ENCODE measurements at places on chromosomes 11 and 22.

GRCh38 chr22:43905681-43906080 is 13.9 kb upstream of the PNPLA5 start:
- DNase-seq: no peak

- no peak for DNase-seq
Measured at GRCh38 chr22:37089434-37089833, 20.1 kb downstream of the TMPRSS6 start.

- no peak for DNase-seq
Measured at GRCh38 chr22:19275919-19276600, 15.5 kb downstream of the CLTCL1 start.

- no peak for DNase-seq
Measured at GRCh38 chr11:72743321-72744221, 8.6 kb downstream of the ARAP1 start.

DNA sequence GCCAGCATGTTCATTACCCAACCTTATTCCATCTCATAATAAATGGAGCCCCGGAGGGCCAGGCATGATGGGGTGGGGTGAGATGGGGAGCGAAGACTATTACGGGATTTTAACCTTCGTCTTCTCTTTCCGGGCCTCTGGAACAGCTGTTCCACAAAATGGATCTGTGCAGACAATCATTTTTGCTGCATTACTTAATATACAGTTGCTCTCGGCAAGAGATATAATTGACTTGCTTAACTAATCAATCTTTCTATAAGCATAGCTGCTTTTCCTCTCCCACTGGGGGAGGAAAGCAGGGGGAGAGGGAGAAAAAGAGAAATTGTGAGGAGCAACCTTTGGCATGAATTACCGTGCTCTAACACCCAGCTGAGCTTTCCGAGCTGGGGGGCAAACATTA is 440.4 kb downstream of the BUD13 start:
- no peak for DNase-seq

GRCh38 chr11:120608760-120609211 is 97.2 kb downstream of the GRIK4 start:
- no peak for DNase-seq

DNA sequence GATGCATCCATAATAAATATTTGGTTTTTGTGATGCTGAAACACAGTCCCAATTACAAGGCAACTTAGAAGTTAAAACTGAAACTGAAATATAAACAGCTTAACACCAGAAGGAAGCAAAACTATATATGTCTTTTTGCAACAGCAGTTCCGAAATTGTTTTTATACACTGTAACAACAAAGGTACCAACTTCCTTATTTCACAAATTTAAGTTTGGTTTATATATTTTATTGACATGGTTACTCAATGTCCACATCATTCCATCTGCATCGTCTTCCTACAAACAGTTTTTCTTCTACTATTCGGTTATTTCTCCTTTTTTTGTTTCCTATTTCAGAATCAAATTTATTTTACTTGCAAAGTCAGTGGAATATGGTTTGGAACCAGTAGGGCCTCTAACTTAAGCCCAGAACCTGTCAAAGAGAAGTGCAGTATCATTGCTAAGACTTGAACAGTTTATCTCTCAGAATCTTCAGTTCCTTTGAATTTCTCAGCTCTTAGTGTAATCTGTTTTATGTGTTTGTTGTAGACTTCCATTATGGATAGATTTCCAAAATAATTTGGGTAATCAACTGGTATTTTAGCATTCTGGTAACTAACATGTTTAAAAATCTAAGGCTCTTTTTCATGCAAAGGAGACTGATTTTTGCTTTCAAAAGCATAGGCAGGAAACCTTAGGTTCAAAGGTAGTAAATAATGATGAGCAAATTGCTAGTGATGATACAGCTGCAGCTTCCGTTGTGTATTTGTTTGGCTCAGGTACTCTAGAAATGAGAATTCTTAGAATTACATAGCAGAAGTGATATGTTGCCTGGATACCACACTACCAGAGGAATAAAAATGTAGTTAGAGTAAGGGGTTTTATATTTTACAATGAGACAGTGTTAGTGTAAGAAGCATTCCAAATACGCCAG is 8.2 kb upstream of the HSPA8 start:
- no peak for DNase-seq

DNA sequence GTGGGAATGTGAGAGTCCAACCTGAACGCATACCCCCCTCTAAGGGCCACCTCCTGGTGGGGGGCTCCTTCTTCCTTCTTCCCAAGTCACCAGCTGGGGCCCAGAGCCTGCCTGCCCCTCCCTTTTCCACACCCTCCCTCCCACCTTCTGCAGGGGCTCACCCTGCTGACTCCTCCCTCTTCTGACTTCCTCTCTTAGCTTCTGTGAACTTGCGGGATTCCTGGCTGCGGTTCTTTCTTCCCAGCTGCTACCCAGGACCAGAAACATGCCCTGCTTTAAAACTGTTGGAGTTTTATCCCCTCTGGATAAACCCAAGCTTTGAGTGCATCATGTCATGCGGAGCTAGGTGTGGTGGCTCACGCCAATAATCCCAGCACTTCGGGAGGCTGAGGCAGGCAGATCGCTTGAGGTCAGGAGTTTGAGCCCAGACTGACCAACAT is 10.2 kb downstream of the LRRC74B start:
- no peak for DNase-seq

DNA sequence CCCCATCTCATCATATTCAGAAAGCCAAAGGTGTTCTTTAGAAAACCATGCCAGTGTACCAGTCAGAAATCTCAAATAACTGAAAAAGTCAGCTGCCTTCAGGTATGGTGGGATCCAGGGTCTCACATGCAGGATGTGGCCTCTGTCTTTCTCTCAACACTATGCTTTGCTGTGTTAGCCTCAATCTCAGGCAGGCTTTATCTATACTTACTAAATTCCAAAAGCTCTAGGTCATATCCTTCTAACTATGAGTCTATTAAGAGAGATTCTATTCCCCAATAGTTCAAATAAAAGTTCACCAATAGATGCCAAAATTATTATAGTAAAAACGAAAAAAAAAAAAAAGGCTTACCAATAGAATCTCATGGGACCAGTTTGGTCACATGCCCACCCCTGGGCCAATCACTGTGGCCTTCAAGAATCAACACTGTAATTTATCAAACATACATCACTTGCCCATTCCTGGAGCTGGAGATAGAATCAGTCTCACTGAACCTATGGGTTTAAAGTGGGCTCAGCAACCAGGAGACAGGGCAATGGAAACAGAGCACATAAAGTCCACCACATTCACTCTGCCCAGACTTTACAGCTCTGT is 38.0 kb upstream of the APLNR start:
- DNase-seq: no peak

DNA sequence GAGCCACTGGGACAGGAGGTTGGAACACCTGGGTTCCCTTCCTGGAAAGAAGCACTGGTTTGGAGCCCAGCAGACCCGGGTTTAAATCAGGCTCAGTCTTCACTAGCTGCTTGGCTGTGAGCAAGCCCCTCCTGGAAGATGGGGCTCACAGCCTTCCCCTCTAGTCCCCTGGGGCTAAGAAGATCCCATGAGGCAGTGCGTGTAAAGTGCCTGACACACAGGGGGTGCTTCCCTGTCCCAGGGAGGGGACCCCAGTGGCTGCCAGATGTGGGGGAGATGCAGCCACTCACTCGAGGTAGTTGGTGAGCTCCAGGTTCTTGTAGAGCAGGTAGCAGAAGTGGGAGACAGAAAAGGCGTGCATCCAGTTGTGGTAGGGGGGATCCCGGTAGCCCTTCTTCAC is 93.2 kb downstream of the PDE2A start:
- DNase-seq: no peak

DNA sequence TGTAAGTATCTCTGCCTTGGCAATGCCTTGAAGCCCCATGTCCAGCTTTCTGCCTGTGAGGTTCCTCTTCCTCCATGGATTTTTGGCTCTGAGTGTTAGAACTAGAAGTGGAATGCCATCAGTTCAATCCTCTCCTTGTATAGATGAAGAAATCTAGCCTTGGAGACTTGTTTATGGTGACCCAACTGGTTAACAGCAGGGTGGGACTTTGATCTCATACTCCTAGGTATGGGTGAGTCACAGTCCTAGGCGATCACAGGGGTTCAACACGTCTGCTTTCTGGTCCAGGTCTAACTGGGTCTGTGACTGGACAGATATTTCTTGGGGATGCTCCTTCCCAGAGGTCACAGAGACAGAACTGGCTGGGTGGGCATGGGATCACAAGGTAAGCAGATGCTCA is 9.2 kb upstream of the MTFP1 start:
- DNase-seq: no peak

- no peak for DNase-seq
Measured at GRCh38 chr11:69848201-69848600, 29.0 kb upstream of the FGF3 start.

DNA sequence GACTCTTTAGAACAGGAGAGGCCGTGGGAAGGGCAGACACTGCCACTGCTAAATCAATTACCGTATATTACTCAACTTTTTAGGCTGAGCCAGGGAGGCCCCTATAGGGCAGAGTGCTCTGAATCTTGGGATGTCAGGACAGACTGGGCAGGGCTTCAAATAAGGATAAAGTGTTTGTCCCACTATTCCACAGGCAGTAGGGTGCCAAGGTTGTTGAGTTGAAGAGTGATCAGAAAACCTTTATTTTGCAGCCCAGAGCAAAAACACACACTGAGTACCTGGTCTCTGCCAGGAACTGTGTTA is 1.6 kb upstream of the B4GAT1 start:
- DNase-seq: no peak

DNA sequence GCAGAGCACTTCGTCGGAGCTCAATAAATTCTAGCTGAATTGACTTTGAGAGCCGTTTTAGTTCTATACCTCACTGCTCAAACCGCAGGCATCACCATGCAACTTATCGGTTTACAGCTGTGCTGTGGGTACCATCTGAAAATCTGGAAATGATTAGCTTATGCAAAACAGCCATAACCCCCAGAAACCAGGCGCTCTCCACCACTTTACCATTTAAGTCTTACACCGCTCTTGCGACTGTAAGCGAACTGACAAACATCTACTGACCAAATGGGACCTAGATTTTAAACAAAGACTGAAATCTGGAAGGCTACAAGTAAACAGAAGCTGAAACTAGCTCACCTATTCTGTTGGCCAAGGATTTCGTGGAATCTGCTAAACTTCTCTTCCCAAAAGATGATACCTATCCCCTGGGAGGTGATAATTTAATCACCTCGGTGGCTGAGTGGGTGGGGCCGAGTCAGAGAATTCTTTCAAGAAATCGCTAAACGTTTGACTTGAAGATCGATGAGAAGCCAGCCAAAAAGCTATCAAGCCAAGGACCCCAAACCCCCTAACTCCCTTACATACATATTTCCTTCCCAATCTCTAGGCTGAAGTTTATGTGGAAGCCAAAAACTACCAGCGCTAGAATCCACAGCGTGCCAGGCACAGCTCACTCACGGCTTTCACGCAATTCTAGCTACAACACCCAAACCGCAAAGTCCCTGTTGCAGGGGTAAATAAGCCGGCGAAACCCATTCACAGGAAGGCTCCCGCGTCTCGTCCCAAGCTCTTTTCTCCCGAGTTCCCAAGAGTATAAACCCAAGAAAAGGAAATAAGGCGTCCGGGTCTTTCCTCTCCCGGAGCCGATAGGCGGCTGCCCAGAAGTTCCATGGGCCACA is 644 bp downstream of the SPTY2D1 start:
- no peak for DNase-seq

DNA sequence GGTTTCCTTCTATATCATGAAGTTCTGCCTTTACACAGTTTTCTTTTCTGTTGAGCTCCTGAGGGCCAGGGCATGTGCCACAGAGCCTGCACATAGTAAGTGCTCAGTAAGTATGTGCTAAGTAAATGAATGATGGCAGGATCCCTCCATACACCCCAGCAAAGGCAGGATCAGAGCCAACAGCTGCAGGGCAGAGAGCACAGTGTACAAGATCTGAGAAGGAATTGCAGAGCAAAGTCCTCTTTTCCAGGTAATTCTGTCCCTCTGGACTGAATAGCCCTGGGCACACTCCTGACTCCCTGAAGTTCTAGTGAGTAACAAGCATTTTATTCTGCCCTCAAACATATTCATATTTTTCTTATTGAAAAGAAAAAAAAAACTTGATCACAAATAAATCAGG is 117.7 kb downstream of the GALNT18 start:
- DNase-seq: no peak

- DNase-seq: no peak
Measured at GRCh38 chr11:62140304-62141110, 16.7 kb downstream of the INCENP start.

GRCh38 chr11:26344647-26345046 is 12.7 kb downstream of the ANO3 start:
- no peak for DNase-seq

DNA sequence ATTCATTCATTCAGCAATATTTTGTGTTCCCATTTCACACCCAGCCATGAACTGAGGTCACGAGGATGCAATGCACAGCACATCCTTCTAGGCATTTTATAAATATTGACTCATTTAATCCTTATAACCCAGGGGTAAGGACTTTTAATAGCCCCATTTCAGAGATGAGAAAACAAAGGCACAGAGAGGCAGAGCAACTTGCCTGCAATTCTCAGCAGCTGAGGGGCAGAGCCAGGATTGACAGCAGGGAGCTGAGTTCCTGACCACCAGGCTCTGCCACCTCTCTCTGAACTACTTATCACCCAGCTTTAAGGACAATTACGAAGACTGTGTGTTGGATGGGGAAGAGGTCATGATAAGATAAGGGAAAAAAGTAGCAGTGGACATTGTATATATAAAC is 12.8 kb upstream of the FGF3 start:
- no peak for DNase-seq

DNA sequence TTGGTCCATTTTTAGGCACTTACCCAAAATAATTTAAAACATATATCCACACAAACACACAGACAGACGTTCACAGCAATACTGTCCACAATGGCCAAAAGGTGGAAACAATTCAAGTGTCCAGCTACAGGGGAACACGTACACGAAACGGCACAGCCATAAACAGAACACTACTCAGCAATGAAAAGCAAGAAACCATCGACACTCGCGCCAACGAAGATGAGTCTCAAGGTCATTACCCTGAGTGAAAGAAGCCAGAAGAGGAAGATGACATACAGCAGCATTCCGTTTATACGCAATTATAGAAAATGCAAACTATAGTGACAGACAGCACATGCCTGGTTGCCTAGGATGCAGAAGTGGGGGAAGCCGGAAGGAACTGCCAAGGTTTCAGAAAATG is 13.4 kb upstream of the COMT start:
- DNase-seq: no peak

GRCh38 chr22:38429499-38430068 is 25.4 kb downstream of the KCNJ4 start:
- DNase-seq: no peak

GRCh38 chr11:69521457-69521856 is 40.0 kb downstream of the LINC01488 start:
- DNase-seq: no peak

GRCh38 chr22:37420686-37421467 is 6.4 kb downstream of the ELFN2 start:
- DNase-seq: no peak

- no peak for DNase-seq
Measured at GRCh38 chr11:86201371-86201884, 43.1 kb upstream of the EED start.

DNA sequence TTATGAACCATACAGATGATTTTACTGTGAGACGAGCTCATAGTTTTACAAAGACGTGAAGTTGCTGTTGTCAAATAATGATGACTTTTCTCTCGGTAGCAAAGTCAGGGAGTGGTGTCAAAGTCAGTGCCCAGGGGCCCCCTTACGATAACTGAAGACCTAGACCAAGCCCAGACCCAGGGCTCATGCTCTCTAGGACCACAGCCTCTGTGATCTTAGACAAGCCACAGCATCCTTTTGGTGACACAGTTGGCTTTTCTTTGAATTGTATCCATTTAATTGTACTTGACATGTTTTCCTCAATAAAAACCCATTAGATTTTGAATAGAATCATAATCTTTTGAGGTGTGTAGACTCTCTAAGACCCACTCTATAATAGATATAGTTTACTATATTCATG is 17.9 kb upstream of the POGLUT3 start:
- DNase-seq: no peak

- DNase-seq: no peak
Measured at GRCh38 chr11:66767666-66768065, 38.6 kb upstream of the SPTBN2 start.

Measured in stimulated activated CD4-positive, alpha-beta T cell treated with anti-CD3 and anti-CD28 coated beads, TNF-alpha, amount 100 ng/mL, for 48 hours (primary cell).